NCI-H1417 (cell line): ENCODE measurements at places on chromosomes 5 and 9.
A peak's percentile ranks its signal among the peaks of the same experiment; 100 is the strongest.

DNA sequence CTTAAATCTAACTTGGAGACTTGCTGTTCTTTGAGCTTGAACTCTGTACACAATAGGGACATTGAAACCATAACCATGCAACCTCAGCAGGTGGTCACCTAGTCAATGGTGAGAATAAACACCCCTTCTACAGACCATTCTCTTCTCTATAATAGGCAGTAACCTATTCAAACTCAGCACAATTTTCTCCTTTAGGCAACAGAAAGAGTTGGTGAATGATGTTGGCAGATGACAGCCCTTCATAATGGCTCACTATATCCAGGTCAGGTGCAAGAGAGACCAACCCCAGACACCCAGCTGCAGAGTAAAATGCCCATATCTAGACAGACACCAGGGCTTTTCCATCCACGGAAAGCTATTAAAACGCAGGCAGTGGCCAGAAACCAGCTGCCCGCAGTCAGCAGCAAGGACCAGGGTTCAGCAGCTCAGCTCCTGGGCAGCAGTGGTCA lies 106.7 kb downstream of the SERINC5 start:
- peak; percentile 79 for DNase-seq

GRCh38 chr5:142399891-142400290 lies 75.1 kb upstream of the SPRY4 start:
- DNase-seq: no peak

GRCh38 chr5:42887575-42887974 lies 75.9 kb upstream of the SELENOP start:
- DNase-seq: no peak

DNA sequence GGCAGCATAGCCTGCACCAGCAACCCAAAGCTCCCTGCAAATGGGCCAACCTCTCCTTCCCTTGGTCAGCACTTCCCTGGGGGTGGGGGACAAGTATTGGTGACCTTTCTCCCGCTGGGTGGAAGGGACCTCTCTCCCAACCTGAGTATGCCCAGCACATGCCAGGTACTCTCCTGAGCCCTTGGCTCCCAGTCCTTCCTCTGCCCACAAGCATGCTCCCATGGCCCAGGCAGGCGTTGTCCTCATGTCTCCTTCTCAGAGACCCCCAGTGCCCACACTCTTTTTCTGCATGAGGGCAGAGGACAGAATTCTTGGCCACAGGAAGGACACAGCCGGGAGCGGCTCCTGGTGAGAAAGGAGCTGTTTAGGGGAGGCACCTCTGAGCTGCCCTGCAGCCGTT lies 60.3 kb downstream of the PHF2 start:
- no peak for DNase-seq

- no peak for DNase-seq
Observed at GRCh38 chr9:131094622-131095021, 1.7 kb upstream of the AIF1L start.

- DNase-seq: peak; percentile 66
Observed at GRCh38 chr9:136093995-136094881, 851 bp downstream of the NACC2 start.

DNA sequence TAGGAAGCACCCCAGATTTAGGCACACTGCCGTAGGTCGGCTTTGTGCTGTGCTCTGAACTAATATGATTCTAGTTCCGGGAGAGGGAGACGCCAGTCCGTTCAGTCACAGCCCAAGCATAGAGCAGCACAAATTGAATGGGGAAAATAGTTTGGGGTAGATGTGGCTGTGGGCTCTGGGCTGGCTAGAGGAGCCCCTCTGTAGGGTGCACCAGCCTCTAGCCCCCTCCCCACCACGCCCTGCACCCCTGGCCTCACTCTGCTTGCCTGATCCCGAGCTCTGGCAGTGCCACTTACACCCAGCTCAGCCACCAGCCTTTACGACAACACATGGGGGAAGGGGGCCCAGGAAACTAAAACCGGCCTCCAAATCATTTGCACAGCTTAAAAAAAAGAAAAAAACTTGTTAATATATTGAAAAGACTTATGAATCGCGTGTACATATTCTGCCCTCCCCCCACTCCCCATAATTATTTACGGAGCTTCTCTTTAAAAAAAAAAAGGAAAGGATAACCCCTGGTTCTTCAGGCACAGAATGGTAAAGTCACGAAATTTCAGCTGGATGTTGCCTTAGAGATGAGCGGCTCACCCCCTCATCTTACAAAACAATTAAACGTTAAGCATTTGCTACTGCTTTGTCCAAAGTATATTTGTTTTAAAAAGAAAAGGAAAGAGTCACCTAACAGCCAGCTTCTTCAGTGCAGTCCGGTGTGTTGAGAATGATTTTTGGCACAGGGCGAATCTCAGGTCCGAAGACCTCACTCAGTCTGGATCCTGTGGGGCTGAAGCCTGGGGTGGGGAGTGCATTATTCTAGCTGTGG lies 3.5 kb downstream of the LMX1B start:
- no peak for DNase-seq
